ENCODE measurements at places on chromosomes 7 and 10.

DNA sequence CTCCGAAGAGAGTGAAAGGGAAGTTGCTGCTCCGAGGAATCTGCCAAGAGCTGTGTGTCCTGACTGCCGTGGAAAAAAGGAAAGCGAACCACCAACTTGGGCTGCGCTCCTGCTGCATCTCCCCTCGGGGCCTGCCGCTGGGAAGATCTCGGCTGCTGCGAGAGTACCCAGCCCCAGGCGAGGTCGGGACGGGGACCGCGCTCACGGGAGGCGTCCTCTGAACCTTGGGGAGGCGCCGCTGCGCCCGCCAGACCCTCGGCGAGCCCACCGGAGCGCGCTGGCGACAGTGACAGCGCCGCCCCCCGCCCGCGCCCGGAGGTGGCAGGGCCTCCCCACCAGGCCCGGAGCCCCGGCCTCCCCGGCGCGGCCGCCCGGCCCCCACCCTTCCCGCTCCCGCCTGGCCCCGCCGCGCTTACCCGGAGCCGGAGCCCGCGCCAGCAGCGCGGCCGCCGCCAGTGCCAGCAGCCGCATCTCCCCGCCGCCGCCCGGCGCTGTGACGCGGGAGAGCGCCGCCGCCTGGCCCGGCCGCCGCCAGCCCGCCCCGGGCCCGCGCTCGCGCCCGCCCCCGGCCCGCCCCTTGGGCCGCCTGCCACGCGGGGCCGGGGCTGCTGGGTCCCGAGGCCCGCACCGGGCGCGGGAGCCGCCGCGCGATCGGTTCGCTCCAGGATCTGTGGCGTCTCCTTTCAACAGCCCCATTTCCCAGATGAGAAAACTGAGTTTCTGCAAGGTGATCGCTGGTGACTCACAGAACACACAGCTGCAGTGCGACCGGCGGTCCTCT, at the start of gene VSTM4:
VSTM4 (minus strand) TSS at position 508 of the 781 bp plus-strand sequence; CDS start at position 471, 37 bp downstream.
- peak; percentile 20 for DNase-seq

DNA sequence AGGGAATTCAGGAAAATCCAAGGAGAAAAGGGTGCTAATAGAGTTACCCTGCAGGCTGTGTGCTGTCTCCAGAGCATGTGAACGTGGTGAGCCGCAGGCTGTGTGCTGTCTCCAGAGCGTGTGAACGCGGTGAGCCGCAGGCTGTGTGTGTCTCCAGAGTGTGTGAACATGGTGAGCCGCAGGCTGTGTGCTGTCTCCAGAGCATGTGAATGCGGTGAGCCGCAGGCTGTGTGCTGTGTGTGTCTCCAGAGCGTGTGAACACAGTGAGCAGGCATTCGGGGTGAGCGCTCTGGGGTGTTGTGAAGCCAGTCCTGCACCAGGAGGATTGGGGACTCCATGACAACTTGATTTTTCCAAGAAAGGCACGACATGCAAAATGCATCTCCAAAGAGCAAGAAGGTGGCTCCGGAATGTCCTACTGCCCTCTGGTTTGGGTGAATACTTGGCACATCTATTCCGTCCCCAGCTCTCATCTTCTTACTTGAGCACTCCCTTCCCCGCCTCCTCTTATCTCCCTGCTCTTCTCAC, 407.9 kb upstream of the SHH start:
- DNase-seq, result no peak

GRCh38 chr10:33950206-33950605, 615.7 kb upstream of the NRP1 start:
- DNase-seq, result no peak

GRCh38 chr7:16404636-16405035, 16.7 kb downstream of the CRPPA start:
- DNase-seq, result no peak

- no peak for DNase-seq
Observed at GRCh38 chr10:132403511-132404168, 6.6 kb downstream of the PWWP2B start.

DNA sequence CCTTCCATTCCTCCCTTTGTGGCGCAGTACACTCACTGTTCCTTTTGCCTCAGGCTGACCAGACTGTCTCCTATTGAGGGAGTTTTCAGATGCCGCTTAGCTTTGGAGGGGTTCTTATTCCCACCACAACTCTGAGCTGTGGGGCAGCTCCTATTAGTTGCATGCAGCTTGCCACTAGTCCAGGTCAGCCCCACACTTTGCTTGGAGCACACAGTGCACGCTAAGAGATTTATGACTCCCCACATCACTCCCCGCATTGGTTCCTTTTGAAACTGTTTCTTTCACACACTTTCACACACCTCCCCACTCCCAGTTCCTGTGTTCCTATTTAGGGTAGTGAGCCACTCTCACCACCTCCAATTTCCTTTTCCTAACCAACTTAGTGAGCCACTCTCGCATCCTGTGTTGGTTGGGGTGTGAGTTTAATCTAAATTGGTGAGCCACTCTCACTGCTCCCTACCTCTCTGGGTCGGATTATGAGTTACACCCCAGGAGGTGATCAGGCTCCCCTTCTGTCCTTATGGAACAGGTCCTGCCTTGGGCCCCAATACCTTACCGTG, 10.4 kb upstream of the ZNF485 start:
- DNase-seq, result no peak

GRCh38 chr7:30079880-30080279, 51.7 kb downstream of the PLEKHA8 start:
- DNase-seq, result no peak

DNA sequence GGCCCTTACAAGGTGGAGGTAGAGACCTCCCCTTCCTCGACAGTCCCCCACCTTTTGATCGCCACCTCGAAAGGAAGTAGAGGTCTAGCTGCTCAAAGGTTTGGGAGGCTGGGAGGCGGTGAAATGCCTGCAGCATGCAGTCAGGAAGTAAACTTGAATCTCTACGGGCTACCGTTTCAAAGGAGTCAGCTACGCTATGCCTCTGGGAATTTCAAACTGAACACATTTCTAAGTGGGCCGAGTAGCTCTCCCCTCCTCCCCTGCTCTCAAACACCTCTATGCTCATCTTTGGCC, 68.0 kb downstream of the CXCL12 start:
- no peak for DNase-seq

DNA sequence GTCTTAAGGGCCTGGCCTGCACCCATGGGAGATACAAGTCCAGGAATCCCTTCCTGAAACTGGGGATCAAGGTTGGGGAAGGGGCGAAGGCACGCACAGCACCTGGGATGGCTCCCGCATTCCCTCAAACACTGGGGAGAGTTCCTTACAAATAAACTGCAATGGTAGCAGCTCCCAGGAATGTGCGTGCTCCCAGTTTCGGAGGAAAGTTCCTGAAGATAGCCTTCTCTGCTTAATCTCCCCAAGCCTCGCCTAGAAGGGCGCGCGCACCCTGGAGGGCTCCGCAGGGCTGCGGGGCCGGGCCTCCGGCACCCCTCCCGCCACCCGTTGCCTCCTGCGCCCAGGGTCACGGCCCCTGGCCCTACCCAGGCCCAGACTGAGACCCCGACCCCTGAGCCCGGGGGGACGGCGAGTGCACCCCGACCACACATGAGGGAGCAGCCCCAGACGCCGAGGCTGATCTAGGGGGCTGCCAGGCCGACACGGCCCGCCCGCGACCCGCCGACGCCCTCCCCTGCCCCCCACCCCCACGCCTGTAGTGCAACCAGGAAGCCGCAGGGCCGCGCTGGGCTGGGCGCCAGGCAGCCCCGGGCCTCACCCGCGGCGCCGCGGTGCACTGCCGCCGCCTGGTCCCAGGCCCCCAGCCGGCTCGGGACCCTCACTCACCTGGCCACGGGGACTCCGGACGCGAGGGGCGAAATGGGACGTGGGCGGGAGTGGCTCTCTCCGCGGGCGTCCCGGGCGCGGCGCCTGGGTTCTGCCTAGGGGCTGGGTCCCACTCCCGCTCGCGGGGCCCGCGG, 460 bp downstream of the ANXA11 start:
- DNase-seq, result no peak

GRCh38 chr10:130932326-130933007, 379.1 kb downstream of the TCERG1L start:
- DNase-seq, result no peak

- no peak for DNase-seq
Observed at GRCh38 chr7:108045669-108046068, 42.7 kb upstream of the LAMB1 start.

DNA sequence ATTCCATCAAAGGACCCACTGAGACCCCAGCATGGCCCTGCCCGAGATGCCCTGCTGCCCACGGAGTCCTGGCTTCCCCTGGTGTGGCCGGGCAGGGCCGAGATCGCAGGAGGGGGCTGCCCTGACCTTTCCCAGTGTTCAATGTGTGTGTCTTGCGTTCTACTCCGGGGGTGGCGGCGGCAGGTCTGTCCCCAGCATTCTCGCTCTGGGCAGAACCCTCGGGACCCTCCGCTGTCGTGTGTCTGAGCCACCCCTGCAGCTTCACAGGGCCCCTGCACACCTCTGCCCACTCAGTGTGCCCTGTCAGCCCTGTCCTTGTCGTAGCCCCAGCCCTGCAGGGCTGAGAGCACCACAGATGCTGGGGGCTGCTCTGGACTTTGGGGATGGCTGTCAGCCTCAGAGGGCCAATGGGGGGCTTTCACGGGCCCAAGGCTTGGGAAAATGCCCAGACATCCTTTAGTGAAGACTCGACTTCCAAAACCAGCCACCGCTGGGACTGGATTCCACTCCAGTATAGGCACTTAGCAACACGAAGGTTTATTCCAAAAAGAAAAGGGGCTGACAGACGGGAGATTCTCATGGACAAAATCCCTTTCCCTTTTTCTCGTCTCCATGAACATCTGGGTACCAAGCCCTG, 30.0 kb upstream of the KNDC1 start:
- DNase-seq, result no peak

- no peak for DNase-seq
Observed at GRCh38 chr10:19144206-19144605, 95.6 kb downstream of the MALRD1 start.

GRCh38 chr10:77620731-77621130, 16.9 kb downstream of the KCNMA1 start:
- no peak for DNase-seq

DNA sequence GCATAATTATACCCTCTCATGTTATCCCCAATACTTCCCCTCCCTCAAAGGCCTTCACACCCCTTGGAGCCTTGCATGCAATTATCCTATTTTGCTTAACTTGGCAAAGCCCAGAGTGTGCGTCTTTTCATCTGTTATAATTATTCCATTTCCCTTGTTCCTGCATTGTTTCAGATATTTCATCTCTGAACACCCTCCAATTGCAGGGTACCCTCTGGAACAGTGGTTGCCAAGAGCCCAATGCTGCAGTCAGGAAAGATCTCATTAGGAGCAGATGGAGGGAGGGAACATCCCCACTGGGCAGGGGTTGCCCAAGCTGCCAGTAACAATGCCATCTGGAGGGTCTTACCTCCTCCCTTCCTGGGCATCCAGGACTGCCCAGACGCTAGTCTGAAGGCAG, 18.4 kb upstream of the GOLGA7B start:
- no peak for DNase-seq

DNA sequence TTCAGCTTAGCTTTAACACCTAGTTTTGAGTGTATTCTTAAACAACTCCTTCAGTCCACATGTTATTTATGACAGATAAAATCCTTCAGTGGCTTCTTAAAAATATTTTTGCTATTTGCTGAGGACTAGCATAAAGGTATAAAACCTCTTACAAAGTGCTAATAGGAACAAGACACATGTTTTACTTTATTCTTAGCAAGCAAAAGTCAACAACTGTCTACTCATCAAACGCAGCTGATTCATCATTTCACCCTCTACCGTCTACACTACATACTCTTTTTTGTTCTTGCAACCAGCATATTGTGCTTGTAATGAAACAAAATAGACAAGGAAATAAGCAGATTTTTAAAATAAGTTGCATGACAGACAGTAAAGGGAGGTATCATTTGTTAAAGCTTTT, 319.7 kb downstream of the SNX13 start:
- no peak for DNase-seq

- no peak for DNase-seq
Observed at GRCh38 chr7:25260862-25261494, 32.7 kb upstream of the NPVF start.

DNA sequence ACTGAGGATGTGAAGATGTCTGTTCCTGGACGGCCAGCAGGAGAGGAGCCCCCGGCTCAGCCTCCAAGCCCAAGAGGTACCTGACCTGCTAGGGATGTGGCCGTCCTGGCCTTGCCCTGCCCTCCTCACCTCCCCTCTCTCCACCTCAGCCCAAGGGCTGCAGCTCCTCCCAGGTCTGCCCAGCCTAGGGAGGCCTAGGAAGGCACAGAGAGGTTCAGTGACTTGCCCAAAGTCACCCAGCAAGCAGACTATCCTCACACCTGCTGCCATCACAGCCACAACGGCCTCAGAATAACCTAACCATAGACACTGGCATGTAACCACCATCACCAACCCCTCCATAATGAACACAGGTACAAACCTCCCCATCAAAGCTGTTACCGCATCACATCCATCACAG, 38.7 kb upstream of the LRRC18 start:
- no peak for DNase-seq

- no peak for DNase-seq
Observed at GRCh38 chr7:127959770-127960169, 71.5 kb downstream of the LRRC4 start.

- DNase-seq, result peak; percentile 77
Observed at GRCh38 chr7:23546897-23547572, 15.3 kb upstream of the TRA2A start.

DNA sequence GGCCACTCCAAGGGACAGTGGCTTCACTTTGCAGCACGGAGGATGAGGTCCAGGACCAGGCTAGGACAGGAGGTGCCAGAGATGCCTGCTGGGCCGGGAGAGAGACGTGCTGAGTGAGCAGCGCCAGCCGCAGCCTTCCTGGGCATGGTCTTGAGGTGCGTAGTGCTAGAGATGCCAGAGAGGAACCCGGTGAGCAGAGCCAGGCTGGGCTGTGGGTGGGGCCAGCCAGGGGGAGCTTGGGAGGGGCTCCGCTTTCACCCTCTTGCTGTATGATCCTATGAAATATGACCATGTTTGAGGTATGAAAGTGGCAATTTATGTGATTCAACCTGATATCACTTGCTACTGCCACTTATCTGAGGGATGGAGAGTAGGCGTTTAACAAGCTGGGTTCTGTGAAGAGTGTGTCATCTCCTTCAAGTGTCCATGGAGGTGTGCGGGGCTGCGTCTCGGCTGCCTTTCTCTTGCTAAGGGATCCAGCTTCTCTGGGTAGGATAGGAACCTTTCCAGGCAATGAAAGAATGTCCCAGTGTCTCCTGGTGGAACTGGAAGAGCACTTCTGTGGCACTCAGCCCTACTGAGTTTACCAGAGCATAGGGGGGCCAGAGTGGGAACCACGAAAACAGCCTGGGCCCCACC, 518.4 kb upstream of the FOXK1 start:
- DNase-seq, result no peak

Measured in NCI-H1092 (cell line).